ENCODE measurements at places on chromosomes 1 and 21.

DNA sequence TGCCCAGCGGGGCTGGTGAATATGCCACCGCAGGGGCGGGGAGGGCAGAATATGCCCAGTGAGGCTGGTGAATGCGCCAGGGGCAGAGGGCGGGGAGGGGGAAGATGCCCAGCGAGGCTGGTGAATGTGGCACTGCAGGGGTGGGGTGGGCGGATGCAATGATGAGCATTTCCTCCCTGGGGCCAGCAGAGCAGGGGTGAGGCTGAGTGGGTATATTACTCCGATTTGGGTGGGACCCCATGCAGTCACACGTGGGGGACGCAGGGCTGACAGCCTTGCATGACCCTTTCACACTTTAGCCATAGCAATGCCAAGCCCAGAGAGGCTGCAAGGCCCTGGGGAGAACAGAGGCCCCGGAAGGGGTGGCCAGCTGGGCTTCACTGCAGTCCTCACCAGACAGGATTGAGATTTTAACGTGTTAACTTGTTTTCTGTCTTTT, 9.3 kb upstream of the SLX9 start:
- DNase-seq: peak; percentile 76

DNA sequence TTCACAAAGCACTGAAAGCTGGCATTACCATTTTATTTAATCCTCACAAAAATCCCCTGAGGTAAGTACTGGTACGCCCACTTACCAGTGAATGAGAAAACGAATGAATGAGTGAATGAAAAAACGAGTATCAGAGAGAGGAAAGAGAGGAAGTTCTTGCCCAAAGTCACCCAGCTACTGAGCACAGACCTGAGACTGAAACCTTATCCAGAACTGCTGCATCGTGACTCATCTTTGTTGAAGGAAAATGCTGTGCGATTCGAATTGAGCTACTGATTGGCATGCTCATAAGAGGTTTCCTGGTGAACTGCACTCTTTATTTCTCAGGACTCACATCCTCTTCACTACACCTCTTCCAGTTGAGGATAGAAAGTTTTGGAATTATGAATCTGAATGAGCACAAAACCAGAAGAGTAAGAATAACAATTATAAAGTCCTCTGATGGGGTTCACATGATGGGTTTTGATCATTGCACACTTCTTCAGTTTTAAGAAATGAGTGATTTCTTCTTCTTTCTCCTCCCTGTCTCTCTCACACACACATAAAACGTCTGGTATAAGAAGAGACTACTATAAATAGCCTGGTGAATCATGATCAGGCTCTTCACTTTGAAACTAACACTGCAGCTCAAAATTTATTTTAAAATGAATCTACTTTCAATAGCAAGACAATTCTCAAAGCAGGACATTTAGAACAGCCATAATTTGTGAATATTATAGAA, 32.1 kb downstream of the IL12RB2 start:
- no peak for DNase-seq

GRCh38 chr1:214540324-214540723, 11.1 kb downstream of the PTPN14 start:
- no peak for DNase-seq

DNA sequence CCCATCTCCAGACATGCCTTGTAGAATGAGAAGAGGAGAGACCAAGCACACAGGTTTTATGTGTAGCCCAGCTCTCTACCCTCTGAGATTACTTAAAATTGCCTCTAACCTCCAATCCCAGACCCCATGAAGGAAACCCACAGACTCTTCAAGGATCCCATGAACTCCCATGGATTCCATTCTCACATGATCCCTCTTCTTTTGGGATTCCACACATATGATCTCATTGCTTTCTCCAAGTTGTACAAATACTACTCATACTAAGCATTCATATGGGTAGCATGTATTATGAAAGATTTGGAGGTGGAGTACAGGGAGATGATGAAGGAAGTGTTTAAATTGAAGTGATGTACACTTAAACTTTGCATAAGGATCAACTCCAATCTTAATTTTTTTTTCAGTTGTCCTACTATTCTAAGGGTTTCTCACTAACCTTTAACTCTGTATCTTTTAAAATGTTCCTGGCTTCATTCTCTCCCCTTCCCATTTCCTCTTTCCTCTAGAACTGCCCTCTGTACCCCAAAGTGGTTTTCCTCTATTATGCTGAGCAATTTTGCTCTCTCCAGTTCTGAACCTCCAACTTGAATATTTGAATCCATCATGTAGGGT, 41.6 kb downstream of the MFSD2A start:
- no peak for DNase-seq

- no peak for DNase-seq
These were observed 11.2 kb downstream of the THEMIS2 start for GRCh38 chr1:27883536-27883935.

DNA sequence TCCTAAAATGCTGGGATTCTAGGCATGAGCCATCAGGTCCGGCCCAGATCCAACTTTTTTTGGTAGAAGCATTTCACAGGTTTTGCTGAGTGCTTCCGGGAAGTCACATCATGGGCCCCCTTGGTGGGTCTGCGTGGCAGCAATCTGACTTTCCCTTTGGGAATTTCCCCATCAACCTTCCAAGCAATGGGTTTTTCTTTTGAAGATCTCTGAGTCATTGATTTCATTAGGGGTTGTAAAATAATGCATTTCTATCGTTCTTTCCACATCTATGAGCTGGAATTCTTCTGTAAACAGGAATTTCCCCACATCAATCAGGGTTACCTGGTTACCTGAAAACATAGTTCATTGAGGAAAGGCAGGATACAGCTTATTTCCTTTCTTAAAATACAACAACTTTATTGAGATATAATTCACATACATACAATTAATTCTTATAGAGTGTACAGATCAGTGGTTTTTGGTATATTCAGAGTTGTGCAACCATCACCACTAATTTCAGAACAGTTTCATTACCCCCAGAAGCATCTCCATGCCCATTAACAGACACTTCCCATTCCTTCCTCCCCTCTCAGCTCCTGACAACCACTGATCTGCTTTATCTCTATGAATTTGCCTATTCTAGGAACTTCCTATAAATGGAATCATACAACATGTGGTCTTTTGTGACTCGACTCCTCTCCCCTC, 9.9 kb upstream of the ZBTB17 start:
- no peak for DNase-seq

DNA sequence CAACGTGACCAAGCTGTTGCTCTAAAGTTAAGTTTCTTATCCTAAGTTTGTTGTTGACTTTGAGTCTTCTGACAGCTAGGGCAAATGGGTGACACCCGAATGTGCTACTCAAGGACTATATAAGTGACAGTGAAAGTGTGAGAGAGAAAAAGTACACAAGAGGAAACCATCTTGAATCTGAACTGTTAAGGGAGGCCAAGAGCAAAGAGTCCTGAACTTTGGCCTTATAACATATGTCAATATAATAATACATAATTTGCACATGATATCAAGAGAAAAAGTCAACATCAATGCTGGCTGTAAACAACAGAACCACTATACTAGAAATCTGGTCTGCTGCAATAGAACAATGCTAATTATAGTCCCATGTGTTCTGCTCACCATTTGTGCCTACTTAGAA, 29.5 kb downstream of the SYNJ1 start:
- DNase-seq: no peak

GRCh38 chr1:68401506-68401905, 48.2 kb downstream of the RPE65 start:
- no peak for DNase-seq

DNA sequence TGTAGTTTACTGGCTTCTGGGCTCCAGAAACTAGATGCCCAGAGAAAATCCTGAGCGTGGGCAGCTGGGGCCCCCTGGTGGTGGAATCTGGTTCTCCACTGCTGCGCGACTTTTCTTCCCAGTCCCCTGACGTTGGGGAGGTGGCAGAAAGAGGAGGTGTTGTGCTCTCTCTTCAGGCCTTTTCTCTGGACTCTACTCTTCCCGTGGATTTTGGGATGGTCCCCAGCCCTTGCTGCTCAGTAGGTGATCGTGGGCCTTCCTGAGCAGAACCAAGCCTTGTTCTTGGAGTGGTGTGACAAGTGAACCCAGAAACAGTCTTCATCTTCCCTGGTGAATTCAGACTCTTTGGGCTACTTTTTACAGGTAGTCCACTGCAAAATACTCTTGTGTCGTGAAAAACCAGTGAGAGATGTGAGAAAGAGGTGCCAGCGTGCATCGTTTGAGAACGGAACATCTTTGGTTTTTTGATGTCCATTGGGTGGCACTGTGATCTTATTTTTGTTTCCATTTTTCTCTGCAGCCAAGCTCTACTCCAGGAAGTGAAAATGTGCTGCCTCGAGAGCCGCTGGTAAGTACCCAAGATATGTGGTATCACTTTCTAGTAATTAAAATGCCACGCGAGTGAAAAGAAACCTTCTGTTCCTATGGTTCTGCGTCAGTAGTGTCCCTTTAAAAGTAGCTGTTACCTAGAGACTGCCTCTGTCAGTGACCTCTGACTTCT, 20.2 kb downstream of the PEX14 start:
- peak; percentile 74 for DNase-seq

DNA sequence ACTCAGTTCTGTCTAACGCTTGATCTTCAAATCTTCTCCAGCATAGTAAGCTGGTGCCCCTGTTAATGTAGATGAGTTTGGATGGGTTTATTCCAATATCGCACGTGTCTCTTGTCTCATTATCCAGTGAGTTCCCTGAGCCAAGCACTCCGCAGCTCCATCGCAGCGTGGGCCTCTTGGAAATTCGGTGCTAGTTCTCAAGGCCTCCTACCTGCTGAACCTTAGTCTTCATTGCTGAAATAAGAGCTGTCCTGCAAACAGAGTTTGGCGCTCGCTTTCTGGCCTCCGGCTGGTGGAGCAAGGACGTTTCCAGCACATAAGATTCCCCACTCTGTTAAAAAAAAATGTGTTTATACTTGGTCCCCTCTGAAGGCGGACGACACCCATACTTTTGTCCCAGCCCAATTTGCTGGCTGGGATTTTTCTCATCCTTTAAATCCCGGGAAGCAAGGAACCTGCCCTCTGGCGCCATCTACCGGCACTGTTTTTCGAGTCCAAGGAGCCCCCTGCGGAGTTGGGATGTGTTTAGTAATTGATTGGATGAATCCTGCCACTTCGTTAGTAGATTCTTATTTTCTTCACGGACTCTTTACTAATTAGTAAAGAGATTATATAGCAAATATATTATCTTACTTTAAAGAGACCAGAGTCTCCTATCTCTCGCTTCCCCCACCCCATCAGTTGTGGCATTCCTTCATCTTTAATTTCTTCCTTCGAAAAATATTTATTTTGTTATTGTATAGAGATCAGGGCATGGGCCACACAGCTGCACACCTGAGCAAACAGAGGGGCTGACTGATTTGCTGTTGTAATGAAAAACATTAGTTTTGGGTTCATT, 14.7 kb downstream of the JUN start:
- peak; percentile 42 for DNase-seq

GRCh38 chr1:71577451-71578131, 496.8 kb upstream of the ZRANB2 start:
- no peak for DNase-seq

DNA sequence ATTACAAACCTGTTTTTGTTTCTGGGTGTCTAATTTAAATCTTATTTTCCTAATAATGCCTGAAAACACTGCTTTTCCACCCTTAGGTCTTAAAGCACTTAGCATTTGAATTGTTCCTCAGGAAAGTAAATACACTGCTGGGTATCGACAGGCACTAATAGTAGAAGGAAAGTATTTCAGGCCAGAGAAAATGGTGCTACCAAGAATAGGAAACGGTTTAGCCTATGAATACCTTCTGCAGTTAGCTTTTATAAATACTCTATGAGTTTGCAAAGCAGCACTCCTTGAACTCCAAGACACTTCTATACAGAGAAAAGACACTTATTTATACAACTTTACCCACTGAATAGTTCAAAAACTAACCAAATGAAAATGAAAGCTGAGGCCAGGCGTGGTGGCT, 6.8 kb downstream of the FUBP1 start:
- DNase-seq: no peak

DNA sequence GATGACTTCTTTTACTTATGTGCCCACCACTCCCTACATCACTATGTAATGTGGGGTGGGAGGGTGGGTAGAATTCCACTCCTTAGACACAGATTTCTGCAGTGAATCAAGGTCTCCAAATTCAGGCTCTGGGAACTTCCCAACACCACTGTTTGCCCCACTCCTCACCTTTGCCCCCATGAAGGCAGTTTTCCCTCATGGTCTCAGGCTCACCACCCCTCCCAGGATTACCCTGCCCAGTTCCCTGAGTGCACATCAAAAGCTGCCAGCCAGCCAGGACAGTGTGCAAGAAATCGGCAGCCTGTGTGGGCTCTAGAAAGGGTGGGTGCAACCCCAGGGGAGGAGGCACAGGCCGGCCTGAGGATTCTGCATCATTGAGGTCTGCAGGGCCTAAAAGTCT, 14.8 kb downstream of the NENF start:
- DNase-seq: no peak

- no peak for DNase-seq
These were observed 368.6 kb downstream of the USH2A start for GRCh38 chr1:216054600-216054999.

- DNase-seq: no peak
These were observed 3.6 kb upstream of the MAN1A2 start for GRCh38 chr1:117363571-117364048.

DNA sequence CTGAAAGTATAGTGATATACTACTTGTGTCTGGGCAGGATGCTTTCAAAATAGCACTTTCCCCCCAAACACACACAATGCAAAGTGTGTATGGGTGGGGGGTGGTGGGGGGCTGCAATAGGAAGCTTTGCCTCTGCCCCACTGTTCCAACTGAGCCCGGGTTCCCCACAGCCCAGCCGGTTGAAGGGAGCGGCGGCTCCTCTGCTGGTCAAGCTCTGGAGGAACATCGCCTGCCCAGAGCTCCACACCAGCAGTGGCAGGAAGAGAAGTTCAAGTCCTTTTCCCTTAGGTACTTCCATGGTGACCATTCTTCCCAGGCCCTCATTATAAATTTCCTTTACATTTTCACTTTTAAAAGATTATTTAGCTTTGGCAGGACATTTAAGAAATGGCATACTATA, 74.9 kb downstream of the CAPZB start:
- DNase-seq: no peak

GRCh38 chr21:15264084-15264665, 199.4 kb upstream of the NRIP1 start:
- no peak for DNase-seq

GRCh38 chr1:175003521-175003920, 3.8 kb downstream of the CACYBP start:
- no peak for DNase-seq

DNA sequence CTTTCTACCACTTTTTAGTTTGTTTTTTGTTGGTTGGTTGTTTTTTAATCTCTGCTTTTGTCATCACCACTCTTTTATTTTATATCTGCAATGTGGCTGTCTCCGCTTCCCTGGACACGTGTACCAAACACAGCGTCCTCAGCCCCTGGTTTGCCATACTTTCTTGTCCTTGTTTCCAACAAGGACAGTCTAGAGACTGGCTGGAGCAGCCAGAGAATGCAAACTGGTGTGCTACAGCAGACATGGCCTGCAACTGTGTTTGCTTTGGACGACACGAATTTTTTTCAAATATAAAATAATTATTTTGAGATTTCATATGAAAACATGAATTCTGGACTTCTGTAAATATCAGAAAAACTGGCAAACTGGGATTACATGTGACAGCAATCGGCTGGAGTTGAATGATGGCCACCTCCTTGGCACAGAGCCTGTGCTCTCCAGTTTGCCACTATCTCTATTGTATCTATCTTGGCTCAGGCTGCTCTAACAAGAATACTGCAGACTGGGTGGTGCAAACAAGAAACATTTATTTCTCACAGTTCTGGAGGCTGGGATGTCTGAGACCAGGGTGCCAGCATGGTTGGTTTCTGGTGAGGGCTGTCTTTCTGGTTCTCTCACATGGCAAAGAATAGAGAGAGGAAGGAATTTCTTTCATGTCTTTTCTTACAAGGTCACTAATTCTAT, 34.6 kb upstream of the POU2F1 start:
- no peak for DNase-seq

- DNase-seq: no peak
These were observed 77.5 kb downstream of the DNTTIP2 start for GRCh38 chr1:93801471-93801870.
